ENCODE measurements at places on chromosomes 2 and 18.

- no peak for DNase-seq
These were observed 27.8 kb downstream of the CACNB4 start for GRCh38 chr2:152071092-152071491.

- peak; percentile 72 for DNase-seq
These were observed 627 bp downstream of the CDCA7 start for GRCh38 chr2:173355132-173355865.

- DNase-seq, result no peak
These were observed 36.9 kb downstream of the ST8SIA3 start for GRCh38 chr18:57389271-57389670.

- no peak for DNase-seq
These were observed 88.2 kb downstream of the MTCL1 start for GRCh38 chr18:8793445-8794155.

GRCh38 chr2:29611261-29611660 is 310.1 kb downstream of the ALK start:
- no peak for DNase-seq

- DNase-seq, result no peak
These were observed 494.5 kb downstream of the RNF144A start for GRCh38 chr2:7411691-7412090.

Measured in NCI-H146 (cell line).